Foreskin keratinocyte (primary cell): ENCODE measurements at places on chromosomes 1 and 21. TPM values are rescaled to one million over a fixed set of nuclear protein-coding genes. Genes with fewer than 3 reads are reported as not detected.

Gene GOLT1A
- 0.53 and 0.85 TPM in 2 replicates for total RNA-seq

Gene SELP
- not detected in 2 replicates for total RNA-seq

Gene FCER1A
- not detected in 2 replicates for total RNA-seq

Gene BRINP2
- 0.21 and 0.44 TPM in 2 replicates for total RNA-seq

Gene FMOD
- total RNA-seq: 0.28 and 0.54 TPM in 2 replicates

Gene C1QC
- total RNA-seq: not detected in 2 replicates

Gene IVL
- total RNA-seq: 1.5 and 2.1 TPM in 2 replicates

Gene SMCP
- total RNA-seq: not detected in 2 replicates

Gene CFHR2
- not detected in 2 replicates for total RNA-seq

Gene FMN2
- total RNA-seq: not detected in 2 replicates

Gene PCAT6
- total RNA-seq: 0.67 and 1.5 TPM in 2 replicates

Gene TAS1R1
- total RNA-seq: not detected in 2 replicates

Gene DTL
- 28.3 and 29.5 TPM in 2 replicates for total RNA-seq

Gene LCE3D
- total RNA-seq: 6.9 and 8.8 TPM in 2 replicates

Gene ATP6V1G3
- total RNA-seq: not detected in 2 replicates

Gene HTR1D
- total RNA-seq: 0.14 and 0.24 TPM in 2 replicates

Gene GJB3
- 180 and 195 TPM in 2 replicates for total RNA-seq

Gene B3GALT2
- not detected in 2 replicates for total RNA-seq

Gene KISS1
- not detected in 2 replicates for total RNA-seq

Gene CTXND2
- total RNA-seq: not detected in 2 replicates

Gene IGFN1
- total RNA-seq: not detected in 2 replicates

Gene PLA2G2D
- total RNA-seq: not detected in 2 replicates

Gene ACTN2
- not detected in 2 replicates for total RNA-seq

Gene LRRC40
- 26.5 and 27.0 TPM in 2 replicates for total RNA-seq

Gene RNU1-1
- total RNA-seq: 2,556 and 4,441 TPM in 2 replicates

Gene CAMSAP2
- total RNA-seq: 60.2 and 62.5 TPM in 2 replicates

Gene RRP1B
- 42.0 and 42.2 TPM in 2 replicates for total RNA-seq

Gene TMEM201
- 9.4 and 10.4 TPM in 2 replicates for total RNA-seq

Gene PPCS
- total RNA-seq: 47.0 and 52.2 TPM in 2 replicates

Gene SPRR2A
- total RNA-seq: 3.5 and 8.1 TPM in 2 replicates

Gene C1orf115
- total RNA-seq: 1.4 TPM in 2 replicates

Gene TRIM67
- total RNA-seq: not detected in 2 replicates

Gene SMPDL3B
- 0.42 and 0.48 TPM in 2 replicates for total RNA-seq

Gene RAB29
- 25.2 and 26.4 TPM in 2 replicates for total RNA-seq

Gene CNR2
- not detected in 2 replicates for total RNA-seq

Gene GPR52
- total RNA-seq: 0.18 and 0.37 TPM in 2 replicates

Gene ILDR2
- not detected in 2 replicates for total RNA-seq

Gene CLEC20A
- total RNA-seq: not detected in 2 replicates

Gene FABP3
- total RNA-seq: 3.4 and 4.5 TPM in 2 replicates

Gene CAMK1G
- not detected in 2 replicates for total RNA-seq

Gene SLFNL1
- total RNA-seq: 0.03 and 0.04 TPM in 2 replicates

Gene KRTAP12-2
- not detected in 2 replicates for total RNA-seq

Gene DAB1
- total RNA-seq: not detected in 2 replicates

Gene PLA2G2F
- total RNA-seq: 0.04 and 0.07 TPM in 2 replicates

Gene FAM110D
- not detected in 2 replicates for total RNA-seq
